ENCODE measurements at places on chromosomes 1 and 21.
A peak's percentile ranks its signal among the peaks of the same experiment; 100 is the strongest.

- H3K27me3 ChIP-seq: no peaks in the 10 kb centered on the region
- H3K4me1 ChIP-seq: peaks cover 12% of the 10 kb centered on the region
- no peak overlapping the region for H3K4me3 ChIP-seq
These were observed 20.5 kb upstream of the ZNF496 start for GRCh38 chr1:247352175-247352574.

GRCh38 chr1:27342778-27343638, 1.2 kb downstream of the SYTL1 start:
- H3K36me3 ChIP-seq: no peaks in the 10 kb centered on the region
- DNase-seq: peak; percentile 76
- peak overlapping the region; percentile 35 for H3K4me3 ChIP-seq
- peaks cover 13% of the 10 kb centered on the region for H3K4me1 ChIP-seq
- peak overlapping the region; percentile 58 for H3K27ac ChIP-seq

GRCh38 chr1:1777583-1777899, 729 bp downstream of the NADK start:
- peaks cover under 1% of the 10 kb centered on the region for H3K36me3 ChIP-seq
- H3K27ac ChIP-seq: peak overlapping the region; percentile 85
- no peaks in the 10 kb centered on the region for H3K27me3 ChIP-seq
- H3K4me1 ChIP-seq: peaks cover 43% of the 10 kb centered on the region

DNA sequence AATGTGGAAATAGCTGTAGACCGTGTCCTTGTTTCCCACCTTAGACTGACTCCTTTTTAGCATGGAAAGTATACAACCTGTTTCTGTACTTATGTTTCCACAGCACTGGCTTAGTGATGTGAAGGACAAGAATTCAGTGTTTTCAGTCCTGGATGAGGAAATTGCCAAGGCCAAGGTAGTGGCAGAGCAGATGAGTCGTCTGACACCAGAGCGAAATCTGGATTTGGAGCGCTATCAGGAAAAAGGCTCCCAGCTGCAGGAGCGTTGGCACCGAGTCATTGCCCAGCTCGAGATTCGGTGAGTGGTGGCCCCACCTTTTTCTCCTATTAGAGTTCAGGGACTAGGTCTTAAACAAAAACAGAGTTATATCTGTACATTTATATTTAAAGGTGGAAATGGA, 112.6 kb downstream of the MACF1 start:
- H3K4me3 ChIP-seq: no peak overlapping the region
- no peaks in the 10 kb centered on the region for H3K27me3 ChIP-seq
- no peak overlapping the region for H3K27ac ChIP-seq

- peaks cover 10% of the 10 kb centered on the region for H3K36me3 ChIP-seq
- H3K27me3 ChIP-seq: no peaks in the 10 kb centered on the region
- H3K4me1 ChIP-seq: no peaks in the 10 kb centered on the region
- H3K27ac ChIP-seq: no peak overlapping the region
These were observed 10.3 kb upstream of the PHTF1 start for GRCh38 chr1:113769601-113769970.

GRCh38 chr1:113191579-113192076, 118.6 kb downstream of the LRIG2 start:
- H3K27ac ChIP-seq: no peak overlapping the region
- no peaks in the 10 kb centered on the region for H3K27me3 ChIP-seq
- H3K36me3 ChIP-seq: no peaks in the 10 kb centered on the region
- DNase-seq: no peak

GRCh38 chr1:46180082-46180616, 3.9 kb upstream of the P3R3URF start:
- H3K36me3 ChIP-seq: no peaks in the 10 kb centered on the region
- H3K27ac ChIP-seq: peak overlapping the region; percentile 79
- no peak overlapping the region for H3K4me3 ChIP-seq
- peaks cover 45% of the 10 kb centered on the region for H3K4me1 ChIP-seq
- DNase-seq: peak; percentile 92
- H3K27me3 ChIP-seq: no peaks in the 10 kb centered on the region

GRCh38 chr1:88936223-88936523, 44.8 kb upstream of the GTF2B start:
- H3K4me3 ChIP-seq: no peak overlapping the region
- peaks cover 35% of the 10 kb centered on the region for H3K36me3 ChIP-seq
- H3K4me1 ChIP-seq: no peaks in the 10 kb centered on the region
- no peak overlapping the region for H3K27ac ChIP-seq

DNA sequence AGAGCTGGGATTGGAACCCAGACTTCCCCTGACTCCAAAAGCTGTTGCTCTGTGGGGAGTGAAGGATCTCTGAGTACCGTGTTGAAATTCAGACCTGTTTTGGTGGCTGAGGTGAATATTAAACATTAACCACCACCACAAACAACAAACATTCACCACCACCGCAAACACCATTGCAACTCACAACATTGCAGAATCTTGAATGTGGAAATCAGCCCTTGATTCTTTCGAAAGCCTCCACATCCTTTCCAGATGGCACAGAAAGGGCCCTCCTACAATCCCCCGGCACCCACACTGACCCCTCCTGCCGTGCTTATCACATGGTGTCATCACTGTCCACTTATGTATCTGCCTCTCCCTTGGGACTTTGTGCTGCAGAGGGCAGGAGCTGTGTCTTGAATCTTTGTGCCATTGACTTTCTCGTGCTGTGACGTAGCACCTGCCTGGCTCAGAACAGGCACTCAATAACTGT, 1.4 kb downstream of the CDA start:
- H3K27me3 ChIP-seq: no peaks in the 10 kb centered on the region
- no peaks in the 10 kb centered on the region for H3K4me1 ChIP-seq
- H3K27ac ChIP-seq: peak overlapping the region; percentile 67
- H3K4me3 ChIP-seq: no peak overlapping the region
- no peaks in the 10 kb centered on the region for H3K36me3 ChIP-seq

- no peaks in the 10 kb centered on the region for H3K27me3 ChIP-seq
- H3K4me1 ChIP-seq: peaks cover 42% of the 10 kb centered on the region
- peak overlapping the region; percentile 76 for H3K27ac ChIP-seq
- DNase-seq: peak; percentile 74
- H3K36me3 ChIP-seq: no peaks in the 10 kb centered on the region
- no peak overlapping the region for H3K4me3 ChIP-seq
These were observed 2.2 kb upstream of the BCL9 start for GRCh38 chr1:147539122-147539575.

DNA sequence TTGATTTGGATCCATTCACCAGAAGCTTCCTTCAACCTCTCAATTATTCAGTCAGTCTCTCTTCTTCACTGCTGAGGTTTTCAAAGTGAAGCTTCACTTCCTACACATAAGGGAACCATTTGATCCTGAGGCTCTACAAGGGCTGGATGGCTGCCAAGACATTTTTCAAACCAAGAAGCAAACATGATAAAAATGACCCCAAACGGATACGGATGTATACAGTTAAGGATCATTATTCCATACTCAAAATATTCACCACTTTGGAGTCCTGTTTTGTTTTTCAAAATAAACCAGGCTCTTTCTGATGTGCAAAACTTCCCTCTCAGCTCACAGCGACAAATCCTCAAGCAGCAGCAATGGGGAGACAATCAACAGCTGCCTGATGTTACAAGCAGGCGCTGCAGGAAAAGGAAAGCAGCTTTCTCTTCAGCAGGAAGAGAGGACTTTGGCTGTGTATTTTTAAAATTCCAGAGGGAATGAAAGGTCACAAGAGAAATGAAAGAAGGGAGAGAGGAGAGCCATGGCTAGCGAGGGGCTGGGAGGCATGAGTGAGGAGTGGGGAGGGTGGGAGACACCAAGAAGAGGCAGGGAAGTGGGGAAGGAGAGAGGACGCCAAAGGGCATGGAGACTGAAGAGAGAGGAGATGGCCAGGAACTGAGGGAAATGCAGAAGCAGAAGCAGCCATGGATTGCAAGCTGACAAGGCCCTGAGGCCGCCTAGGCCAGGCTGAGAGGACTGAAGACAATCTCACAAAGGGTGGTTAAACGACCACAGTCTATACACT, 145.4 kb downstream of the SLC45A1 start:
- peaks cover 70% of the 10 kb centered on the region for H3K4me1 ChIP-seq
- H3K4me3 ChIP-seq: no peak overlapping the region
- no peaks in the 10 kb centered on the region for H3K36me3 ChIP-seq
- peak overlapping the region; percentile 77 for H3K27ac ChIP-seq
- H3K27me3 ChIP-seq: no peaks in the 10 kb centered on the region

GRCh38 chr1:221089803-221090202, 210.6 kb downstream of the HLX start:
- H3K4me1 ChIP-seq: no peaks in the 10 kb centered on the region
- H3K27me3 ChIP-seq: no peaks in the 10 kb centered on the region
- H3K4me3 ChIP-seq: no peak overlapping the region
- H3K27ac ChIP-seq: no peak overlapping the region

DNA sequence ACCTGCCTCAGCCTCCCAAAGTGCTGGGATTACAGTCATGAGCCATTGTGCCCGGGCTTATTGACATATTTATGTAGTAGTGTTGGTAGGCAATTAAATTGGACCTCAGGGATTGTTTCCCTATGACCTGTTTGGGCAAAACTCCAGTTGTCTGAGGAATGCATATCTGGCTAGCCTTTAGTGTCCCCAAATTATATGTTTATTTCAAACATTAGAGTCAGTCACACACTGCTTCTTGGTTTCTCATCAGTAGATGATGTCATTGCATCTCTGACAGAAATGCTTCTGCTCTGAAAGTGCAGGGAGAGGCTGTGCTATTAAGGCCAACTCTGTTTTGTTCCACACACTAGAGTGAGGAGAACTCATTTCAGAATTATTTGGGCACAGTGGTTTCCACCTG, 12.5 kb downstream of the PIP5K1A start:
- no peak overlapping the region for H3K27ac ChIP-seq
- H3K4me1 ChIP-seq: peaks cover 9% of the 10 kb centered on the region
- H3K4me3 ChIP-seq: no peak overlapping the region
- H3K27me3 ChIP-seq: no peaks in the 10 kb centered on the region

GRCh38 chr1:168202941-168203654, 22.7 kb upstream of the SFT2D2 start:
- no peaks in the 10 kb centered on the region for H3K4me1 ChIP-seq
- no peak for DNase-seq
- H3K27me3 ChIP-seq: no peaks in the 10 kb centered on the region

GRCh38 chr1:27568300-27569087, 35.5 kb downstream of the AHDC1 start:
- peak; percentile 99 for DNase-seq
- no peaks in the 10 kb centered on the region for H3K27me3 ChIP-seq
- H3K36me3 ChIP-seq: no peaks in the 10 kb centered on the region
- peaks cover 96% of the 10 kb centered on the region for H3K4me1 ChIP-seq
- H3K4me3 ChIP-seq: no peak overlapping the region
- H3K27ac ChIP-seq: peak overlapping the region; percentile 98

- no peak for DNase-seq
- no peak overlapping the region for H3K4me3 ChIP-seq
- no peaks in the 10 kb centered on the region for H3K36me3 ChIP-seq
- H3K4me1 ChIP-seq: peaks cover 74% of the 10 kb centered on the region
- no peaks in the 10 kb centered on the region for H3K27me3 ChIP-seq
- H3K27ac ChIP-seq: peak overlapping the region; percentile 97
These were observed 59.2 kb upstream of the TARBP1 start for GRCh38 chr1:234538062-234538731.

- H3K27me3 ChIP-seq: no peaks in the 10 kb centered on the region
- H3K36me3 ChIP-seq: no peaks in the 10 kb centered on the region
- no peak overlapping the region for H3K27ac ChIP-seq
- no peak for DNase-seq
- peaks cover 20% of the 10 kb centered on the region for H3K4me1 ChIP-seq
These were observed 146.1 kb downstream of the SIPA1L2 start for GRCh38 chr1:232483826-232484225.

- no peak overlapping the region for H3K4me3 ChIP-seq
- DNase-seq: no peak
- H3K36me3 ChIP-seq: no peaks in the 10 kb centered on the region
- H3K27me3 ChIP-seq: no peaks in the 10 kb centered on the region
- H3K27ac ChIP-seq: no peak overlapping the region
These were observed 86.8 kb upstream of the PLPPR4 start for GRCh38 chr1:99177465-99177864.

DNA sequence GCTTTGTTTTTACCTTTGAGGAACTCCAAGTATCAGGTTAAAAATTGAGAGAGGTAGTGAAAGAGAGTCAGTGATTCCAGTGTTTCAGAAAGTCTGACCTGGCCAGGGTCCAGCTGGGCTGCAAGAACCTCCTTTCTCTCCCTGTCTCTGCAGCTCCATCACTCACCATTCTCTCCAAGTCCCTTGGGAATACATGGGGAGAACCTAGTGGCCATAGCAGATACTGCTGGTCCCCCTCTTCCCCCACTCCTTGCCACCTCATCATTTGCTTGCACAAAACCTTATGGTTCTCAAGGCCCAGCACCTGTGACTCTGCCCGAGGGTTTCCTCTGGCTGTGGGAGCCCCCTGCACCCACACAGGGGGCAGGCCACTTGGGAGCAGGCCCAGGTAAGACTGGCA, 279.5 kb downstream of the KIF26B start:
- no peak for DNase-seq
- no peaks in the 10 kb centered on the region for H3K4me1 ChIP-seq
- H3K27me3 ChIP-seq: no peaks in the 10 kb centered on the region
- no peak overlapping the region for H3K4me3 ChIP-seq

- H3K4me3 ChIP-seq: no peak overlapping the region
- DNase-seq: no peak
- H3K4me1 ChIP-seq: no peaks in the 10 kb centered on the region
- H3K36me3 ChIP-seq: no peaks in the 10 kb centered on the region
- H3K27me3 ChIP-seq: no peaks in the 10 kb centered on the region
These were observed 58.0 kb downstream of the MATN1 start for GRCh38 chr1:30665216-30666010.

DNA sequence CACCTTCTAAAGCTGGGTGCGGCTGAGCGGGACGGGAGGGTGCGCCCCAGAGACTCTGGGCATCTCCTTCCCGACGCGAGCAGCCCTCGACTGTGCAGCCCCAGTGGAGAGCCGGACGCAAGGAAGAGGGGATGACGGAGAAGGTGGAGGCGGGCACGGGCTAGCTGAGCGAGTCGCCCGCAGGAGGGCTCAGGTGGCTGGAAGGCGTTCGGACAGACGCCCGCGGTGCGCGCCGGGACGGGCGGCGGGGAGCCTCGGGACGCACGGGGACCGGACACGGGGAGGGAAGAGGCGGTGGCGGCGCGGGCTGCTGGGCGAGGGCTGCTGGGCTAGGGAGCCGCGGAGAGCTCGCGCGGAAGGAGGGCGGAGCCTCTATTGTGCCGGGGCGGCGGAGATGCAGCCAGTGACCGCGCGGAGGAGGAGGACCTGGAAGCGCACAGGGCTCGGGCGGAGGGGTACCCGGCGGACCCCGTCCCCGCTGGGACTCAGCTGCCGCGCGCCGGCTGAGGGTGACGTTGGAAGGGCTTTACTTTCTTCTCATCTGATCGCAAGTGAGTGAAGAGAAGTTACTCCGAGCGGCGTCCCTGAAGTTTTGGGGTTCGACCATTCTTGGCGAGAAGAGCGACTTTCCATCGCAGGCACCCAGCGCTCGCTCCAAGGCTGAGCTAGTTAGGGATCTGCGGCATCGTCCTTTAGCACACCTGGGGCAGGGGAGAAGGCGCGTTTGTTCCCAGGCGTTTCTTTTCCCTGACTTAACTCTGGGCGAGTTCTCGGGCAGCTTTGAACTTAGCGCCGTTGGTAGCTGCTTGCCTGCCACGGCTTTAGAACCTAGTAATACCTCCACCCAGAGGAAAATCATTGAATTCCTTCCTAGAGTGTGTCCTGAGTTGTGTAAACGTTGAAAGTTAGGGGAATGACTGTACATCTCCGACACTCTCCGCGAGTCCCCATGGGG, at the start of gene OLFML2B:
Gene OLFML2B (minus strand): TSS at position 323 of the 955 bp plus-strand sequence. CDS start 439 bp downstream, outside the sequence.
- no peaks in the 10 kb centered on the region for H3K27me3 ChIP-seq
- no peak within 1 kb of the TSS for H3K4me3 ChIP-seq
- H3K36me3 ChIP-seq: no peaks in the 10 kb centered on the region
- H3K4me1 ChIP-seq: peaks cover 15% of the 10 kb centered on the region
- peak within 1 kb of the TSS; percentile 63 for H3K27ac ChIP-seq
- peak; percentile 50 for DNase-seq

- no peak within 1 kb of the TSS for H3K4me3 ChIP-seq
- H3K4me1 ChIP-seq: no peaks in the 10 kb centered on the region
- no peaks in the 10 kb centered on the region for H3K36me3 ChIP-seq
- no peak within 1 kb of the TSS for H3K27ac ChIP-seq
- H3K27me3 ChIP-seq: no peaks in the 10 kb centered on the region
These were observed at the start of gene KRTAP10-8 for GRCh38 chr21:44612029-44612486. KRTAP10-8 (plus strand) TSS chr21:44612079; CDS start chr21:44612101, 22 bp downstream.
